ENCODE measurements at places on chromosomes 13 and 19. TPM values are rescaled to one million over a fixed set of nuclear protein-coding genes. Genes with fewer than 3 reads are reported as not detected.

The ZNF560 gene
- 0.25 TPM for total RNA-seq

The C5AR1 gene
- total RNA-seq = not detected

- peak overlapping the region; percentile 77 for H3K27ac ChIP-seq
- peak overlapping the region; percentile 81 for H3K4me3 ChIP-seq
- H3K4me1 ChIP-seq = no peaks in the 10 kb centered on the region
- H3K36me3 ChIP-seq = no peaks in the 10 kb centered on the region
- H3K27me3 ChIP-seq = no peaks in the 10 kb centered on the region
- peak; percentile 46 for DNase-seq
Measured at GRCh38 chr19:12034620-12035019, 859 bp downstream of the ZNF433 start.

DNA sequence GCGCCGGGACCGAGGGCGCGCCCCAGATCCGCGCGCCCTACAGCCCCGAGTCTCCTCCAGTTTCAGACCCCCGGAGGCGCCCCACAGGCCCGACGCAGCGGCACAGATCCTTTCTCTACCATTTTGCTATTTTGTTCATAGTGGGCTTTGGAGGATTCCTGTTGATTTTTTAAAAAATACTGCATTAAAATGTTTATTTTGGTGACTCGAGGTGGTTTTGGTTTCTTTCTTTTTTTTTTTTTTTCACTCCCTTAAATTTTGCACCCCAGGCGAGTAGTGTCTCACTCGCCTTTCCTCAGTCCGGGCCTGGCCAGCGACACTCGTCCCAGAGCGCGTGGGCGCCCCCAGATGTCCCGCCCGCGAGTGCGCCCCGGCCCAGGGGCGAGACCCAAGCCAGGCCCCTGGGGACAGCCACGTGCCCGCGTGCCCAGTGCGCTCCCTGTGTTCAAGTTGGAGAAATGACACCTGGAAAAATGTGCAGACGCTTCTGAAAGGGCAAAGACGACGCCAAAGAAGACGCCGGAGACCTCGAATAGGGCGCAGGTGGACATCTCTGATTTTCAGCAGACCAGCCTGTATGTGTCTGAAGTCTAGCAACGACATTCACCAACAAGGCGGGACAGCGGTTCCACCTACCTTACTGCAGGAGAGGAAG is 471 bp upstream of the INSR start:
- H3K36me3 ChIP-seq = no peaks in the 10 kb centered on the region
- peak; percentile 72 for DNase-seq
- H3K27ac ChIP-seq = peak overlapping the region; percentile 13

DNA sequence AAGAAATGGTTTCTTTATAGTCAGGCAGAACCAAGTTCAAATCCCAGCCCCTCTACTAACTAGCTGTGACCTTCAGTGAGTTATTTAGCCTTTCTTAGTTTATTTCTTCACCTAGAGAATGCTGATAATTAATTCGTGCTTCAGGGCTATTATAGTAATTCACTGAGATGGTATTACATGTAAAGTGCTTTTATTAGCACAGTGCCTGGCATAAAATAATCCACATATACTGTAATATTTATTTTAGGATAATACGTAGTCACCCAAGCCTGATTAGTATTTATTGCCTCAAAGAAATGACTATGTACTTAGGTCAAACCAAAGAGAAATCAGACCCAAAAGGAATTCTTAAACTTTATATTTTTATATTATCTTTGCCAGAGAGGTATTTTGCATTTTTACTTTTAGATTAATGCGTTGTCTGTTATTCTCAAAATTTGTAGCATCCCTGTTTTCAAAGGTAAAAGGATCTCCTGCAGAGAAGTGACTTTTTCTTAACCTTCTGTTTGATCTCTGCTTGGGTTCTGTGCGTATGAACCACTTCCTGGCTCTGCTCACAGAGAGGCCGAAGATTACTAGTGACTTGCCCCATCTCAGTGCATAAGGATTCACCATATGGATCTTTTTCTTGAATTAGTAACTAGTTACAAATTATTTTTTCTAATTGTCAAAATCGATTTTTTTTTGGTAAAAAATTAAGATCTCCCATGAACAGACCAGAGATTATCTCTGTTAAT is 19.7 kb downstream of the UBAC2 start:
- 0 out of 2 replicates have a peak, but pooled peaks cover 6% of the 10 kb centered on the region for H3K36me3 ChIP-seq
- no peak for DNase-seq
- no peak overlapping the region for H3K27ac ChIP-seq
- H3K4me3 ChIP-seq = no peak overlapping the region
- no peaks in the 10 kb centered on the region for H3K4me1 ChIP-seq

DNA sequence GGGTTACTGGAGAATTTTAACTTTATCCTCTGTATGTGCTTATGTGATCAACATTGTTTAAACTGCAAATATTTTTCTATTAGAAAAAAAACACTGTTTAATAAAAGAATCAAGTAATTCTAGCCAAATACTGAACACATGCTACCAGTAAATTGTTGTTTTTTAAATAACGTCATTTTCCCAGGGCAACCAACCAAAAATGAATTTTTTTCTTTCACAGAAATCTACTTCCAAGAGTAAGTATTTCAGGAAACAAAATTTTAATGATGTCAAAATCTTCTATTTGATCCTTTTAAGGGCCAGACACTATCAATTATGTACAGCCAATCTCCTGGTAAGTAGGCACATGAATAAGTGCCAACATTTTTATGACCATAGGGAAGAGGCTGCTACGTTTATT is 57.1 kb downstream of the TUBGCP3 start:
- H3K27me3 ChIP-seq = no peaks in the 10 kb centered on the region
- H3K36me3 ChIP-seq = no peaks in the 10 kb centered on the region
- H3K4me1 ChIP-seq = no peaks in the 10 kb centered on the region
- no peak overlapping the region for H3K27ac ChIP-seq
- no peak overlapping the region for H3K4me3 ChIP-seq
- DNase-seq = no peak
